IMR-90 (cell line): ENCODE measurements at places on chromosomes 2 and 18.

DNA sequence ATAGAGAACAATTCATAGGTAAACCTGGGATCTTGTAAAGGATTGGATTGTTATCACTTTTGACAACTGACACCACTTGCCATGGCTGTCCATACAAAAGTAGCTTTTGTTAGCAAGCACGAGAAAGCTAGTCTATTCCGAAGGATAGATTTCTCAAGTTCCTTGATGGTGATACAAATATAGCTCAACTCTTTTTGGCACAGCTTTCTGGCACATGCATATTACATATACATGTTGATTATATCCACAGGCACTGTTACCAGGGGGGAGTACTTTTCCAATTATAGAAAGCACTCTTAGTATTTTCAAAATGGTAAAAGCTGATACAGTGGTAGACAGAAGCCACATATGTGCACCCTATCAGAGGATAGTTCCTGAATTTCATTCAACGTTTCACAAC is 168.9 kb downstream of the UPP2 start:
- DNase-seq, result no peak

DNA sequence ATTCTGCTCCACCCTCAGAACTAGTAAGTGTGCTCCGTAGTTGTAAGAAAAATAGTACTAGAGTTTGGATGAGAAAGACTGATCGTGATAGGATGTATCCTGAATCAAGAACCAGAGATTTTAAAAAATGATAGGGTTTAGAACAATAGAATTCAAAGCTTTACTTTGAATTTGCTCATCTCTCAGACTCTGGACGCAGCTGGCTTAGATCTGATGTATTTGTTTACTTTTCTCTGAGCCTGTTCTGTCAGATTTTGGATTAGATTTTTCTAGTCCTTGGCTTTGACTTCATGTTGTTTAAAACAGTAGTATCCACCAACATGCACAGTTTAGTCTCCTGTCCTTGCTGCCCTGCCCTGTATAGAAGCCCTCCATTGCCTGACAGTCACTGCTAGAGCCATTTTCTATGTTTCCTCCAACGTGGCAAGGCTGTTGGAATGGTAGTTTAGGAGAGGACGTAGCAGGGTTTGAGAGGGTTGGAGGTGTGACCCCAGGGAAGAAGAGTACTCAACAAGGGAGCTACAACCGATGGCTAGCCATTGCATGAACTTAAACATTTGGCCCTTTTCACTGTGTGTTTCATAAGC is 92.4 kb downstream of the MYO3B start:
- no peak for DNase-seq

GRCh38 chr2:69300650-69301049 is 86.4 kb downstream of the GFPT1 start:
- DNase-seq, result no peak

- DNase-seq, result peak; percentile 74
Measured at GRCh38 chr2:187689372-187689771, 135.1 kb upstream of the TFPI start.

DNA sequence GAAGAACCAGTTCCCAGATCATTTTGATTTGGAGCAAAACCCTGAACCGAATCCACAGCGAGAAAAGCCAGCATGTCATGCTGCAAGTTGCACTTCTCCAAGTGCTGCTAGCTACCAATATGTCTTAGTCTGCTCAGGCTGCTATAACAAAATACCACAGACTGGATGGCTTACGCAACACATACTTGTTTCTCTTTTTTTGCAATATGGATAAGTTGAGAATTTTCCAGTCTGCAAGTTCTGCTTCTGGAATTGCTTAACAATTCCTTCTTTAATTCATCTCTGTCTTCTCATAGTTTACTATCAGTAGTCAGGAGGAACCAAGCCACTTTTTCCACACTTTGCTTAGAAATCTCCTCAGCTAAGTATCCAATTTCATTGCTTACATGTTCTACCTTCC is 105.9 kb upstream of the RBBP8 start:
- peak; percentile 45 for DNase-seq

DNA sequence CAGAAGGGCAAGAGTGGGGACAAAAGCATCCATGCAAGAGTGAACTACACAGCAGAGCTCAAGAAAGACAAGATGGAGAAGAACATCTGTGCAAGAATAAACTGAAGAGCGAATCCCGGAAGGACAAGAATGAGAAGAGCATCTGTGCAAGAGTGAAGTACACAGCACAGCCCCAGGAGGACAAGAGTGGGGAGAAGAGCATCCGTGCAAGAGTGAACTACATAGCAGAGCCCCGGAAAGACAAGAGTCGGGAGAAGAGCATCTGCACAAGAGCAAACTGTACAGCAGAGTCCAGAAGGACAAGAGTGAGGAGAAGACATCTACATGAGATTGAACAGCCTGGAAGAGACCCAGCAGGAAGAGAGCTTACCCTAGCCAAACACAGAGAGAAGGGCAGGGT is 284.6 kb downstream of the PIEZO2 start:
- DNase-seq, result no peak

DNA sequence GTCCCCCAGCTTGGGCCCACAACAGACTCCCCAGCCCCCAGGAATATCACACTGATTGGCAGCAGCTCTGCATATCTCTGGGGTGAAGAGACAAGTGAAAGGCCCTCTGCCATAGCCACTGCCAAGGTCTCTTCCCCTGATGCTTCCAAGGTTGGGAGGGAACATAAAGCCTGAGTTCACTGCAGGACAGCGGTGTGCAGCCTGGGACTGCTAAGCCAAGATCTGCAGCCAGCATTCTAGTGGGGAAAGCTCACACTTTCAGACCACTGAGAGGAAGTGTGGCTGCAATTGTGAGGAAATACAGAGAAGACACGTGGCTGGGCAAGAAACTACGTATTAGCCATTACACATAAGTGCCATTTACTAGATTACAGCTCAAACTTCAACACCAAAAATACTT is 100.7 kb downstream of the MAIP1 start:
- DNase-seq, result no peak

- no peak for DNase-seq
Measured at GRCh38 chr2:192327576-192327975, 132.8 kb upstream of the TMEFF2 start.

- DNase-seq, result peak; percentile 45
Measured at GRCh38 chr2:234571620-234572407, 74.9 kb upstream of the ARL4C start.
